ENCODE measurements at places on chromosomes 6 and 20.

DNA sequence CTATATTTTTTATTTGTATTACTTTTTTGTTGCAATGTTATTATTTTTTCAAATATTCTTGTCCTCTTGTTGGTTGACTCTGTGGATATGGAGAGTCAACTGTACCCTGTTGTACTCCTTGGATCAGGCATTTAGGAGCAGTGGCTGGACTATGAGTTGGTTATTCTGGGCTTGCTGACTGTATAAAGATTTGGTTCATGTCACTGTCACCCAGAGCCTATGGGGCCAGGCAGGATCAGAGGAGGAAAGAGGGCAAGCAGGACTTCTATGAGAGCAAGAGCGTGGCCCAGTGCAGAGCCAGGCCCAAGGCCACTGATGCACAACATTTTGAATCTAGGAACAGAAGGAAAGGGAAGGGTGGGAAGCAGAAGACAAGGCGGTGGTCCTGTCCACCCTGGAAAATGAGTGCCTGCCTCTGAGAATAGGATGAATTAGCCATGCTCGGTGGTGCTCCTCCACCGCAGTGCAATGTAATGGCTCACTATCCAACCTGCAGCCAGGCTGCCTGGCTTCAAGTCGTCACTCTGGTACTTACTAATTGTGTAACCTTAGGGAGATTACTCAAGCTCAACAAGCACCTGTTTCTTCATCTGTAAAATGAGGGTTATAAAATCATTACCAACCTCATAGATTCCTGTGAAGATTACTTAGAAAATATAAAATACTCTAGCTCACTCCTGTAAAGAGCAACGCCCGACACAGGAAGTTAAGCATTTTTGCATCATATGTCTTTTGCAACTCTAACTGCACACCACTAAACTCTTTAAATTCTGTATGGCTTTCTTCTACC is 192.1 kb downstream of the KCNQ5 start:
- DNase-seq, result no peak

GRCh38 chr20:45959956-45960630 is 11.9 kb downstream of the ZNF335 start:
- DNase-seq, result no peak

DNA sequence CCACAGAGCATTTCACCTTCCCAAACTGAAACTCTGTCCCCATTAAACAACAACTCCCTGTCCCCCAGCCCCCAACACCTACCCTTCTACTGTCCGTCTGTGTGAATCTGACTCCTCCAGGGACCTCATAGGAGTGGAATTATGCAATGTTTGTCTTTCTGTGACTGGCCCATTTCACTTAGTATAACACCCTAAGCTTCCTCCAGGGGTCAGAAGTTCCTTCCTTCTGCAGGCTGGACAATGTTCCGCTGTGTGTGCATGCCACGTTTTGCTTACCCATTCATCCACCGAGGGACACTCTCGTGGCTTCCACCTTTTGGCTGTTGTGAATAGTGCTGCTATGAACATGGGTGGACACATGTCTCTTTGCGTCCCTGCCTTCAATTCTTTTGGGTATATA is 37.6 kb upstream of the MPC1 start:
- DNase-seq, result no peak

GRCh38 chr20:44491635-44492395 is 16.1 kb downstream of the TTPAL start:
- no peak for DNase-seq
